ENCODE measurements at places on chromosomes 5 and 9. TPM values are rescaled to one million over a fixed set of nuclear protein-coding genes. Genes with fewer than 3 reads are reported as not detected.

GPRIN1 gene
- total RNA-seq = 2.2 TPM

UNC5A gene
- total RNA-seq = not detected

DCAF12 gene
- 37.6 TPM for total RNA-seq

HRCT1 gene
- total RNA-seq = not detected

GLT6D1 gene
- total RNA-seq = not detected

PCDHGA12 gene
- not detected for total RNA-seq

LEAP2 gene
- 4.0 TPM for total RNA-seq

SARDH gene
- total RNA-seq = 5.2 TPM

RGMB gene
- total RNA-seq = 2.2 TPM
